ENCODE measurements at places on chromosomes 5 and 9.

GRCh38 chr9:107874137-107874536 lies 384.6 kb upstream of the KLF4 start:
- DNase-seq = no peak

- no peak for DNase-seq
These were observed 7.6 kb upstream of the DNAJA1 start for GRCh38 chr9:33017283-33018041.

- no peak for DNase-seq
These were observed 11.9 kb downstream of the MSX2 start for GRCh38 chr5:174736331-174736721.

DNA sequence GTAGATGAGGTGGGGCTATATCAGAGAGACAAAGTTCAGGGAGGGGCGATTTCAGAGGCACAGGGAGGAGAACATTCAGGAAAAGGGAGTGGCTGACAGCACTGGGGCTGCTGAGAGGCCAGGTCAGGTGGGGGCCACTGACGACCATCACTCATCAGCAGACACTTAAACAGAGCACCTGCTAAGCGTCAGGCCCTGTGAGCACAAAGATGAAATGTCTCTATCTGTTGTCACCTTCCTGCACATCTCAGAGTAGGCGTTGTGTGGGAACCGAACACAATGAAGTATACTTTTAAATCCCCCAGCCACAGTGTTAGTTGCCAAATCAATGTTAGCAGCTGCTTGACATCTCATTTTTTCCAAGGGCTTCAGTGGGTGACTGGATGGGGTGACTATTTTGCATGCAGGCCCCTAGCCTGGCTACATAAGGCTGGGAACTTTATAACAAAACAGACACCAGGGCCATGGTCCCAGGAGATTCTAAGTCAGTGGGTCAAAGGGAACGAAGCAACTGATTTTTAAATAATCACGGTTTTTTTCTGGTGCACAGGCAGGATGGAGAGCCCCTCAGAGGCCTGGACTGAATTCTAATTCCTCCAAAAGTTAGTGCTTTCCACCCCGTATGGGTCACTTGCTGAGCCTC lies 31.1 kb upstream of the ANKRD18A start:
- DNase-seq = no peak

DNA sequence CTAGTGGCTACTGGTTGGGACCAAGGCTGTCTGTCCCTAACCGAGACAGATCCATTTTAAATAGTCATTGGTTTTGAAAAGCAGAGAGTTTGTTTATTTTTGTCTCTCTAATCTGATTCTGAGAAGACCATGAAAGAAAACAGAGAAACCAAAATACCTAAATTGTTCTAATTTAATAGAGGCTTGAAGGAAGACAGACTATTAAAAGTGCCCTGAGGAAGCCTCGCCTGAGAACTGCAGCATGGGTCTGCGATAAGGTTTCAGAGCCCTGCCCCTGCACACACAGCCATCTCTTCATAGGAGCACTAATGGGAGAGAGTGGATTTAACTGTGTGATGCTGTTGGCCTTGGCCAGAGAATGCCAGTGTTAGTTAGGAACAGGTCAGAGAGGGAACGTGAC lies 175.5 kb upstream of the SV2C start:
- no peak for DNase-seq

- no peak for DNase-seq
These were observed 12.9 kb upstream of the SLCO6A1 start for GRCh38 chr5:102511666-102512065.

GRCh38 chr9:73269430-73270101 lies 117.9 kb downstream of the ANXA1 start:
- no peak for DNase-seq

- no peak for DNase-seq
These were observed 5.9 kb downstream of the HMCN2 start for GRCh38 chr9:130271473-130271872.

DNA sequence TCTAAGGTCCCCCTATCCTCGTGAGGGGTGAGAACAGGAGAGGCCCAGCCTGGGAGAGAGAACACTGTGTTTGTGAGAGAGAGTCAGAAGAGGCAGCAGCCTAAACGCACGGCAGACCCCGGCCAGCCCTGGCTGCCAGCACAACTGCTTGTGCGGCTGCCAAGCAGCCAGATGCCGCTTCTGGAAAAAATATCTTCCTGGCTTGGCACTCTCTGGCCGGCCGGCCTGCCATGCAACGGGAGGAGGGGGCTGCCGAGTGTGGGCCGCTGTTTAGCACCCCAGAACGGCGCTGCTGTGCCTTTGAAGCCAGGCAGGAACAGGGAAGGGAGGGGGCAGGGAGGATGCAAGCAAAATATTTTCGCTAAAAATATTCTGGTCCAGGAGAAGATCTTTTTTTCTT lies 105.0 kb downstream of the FGF18 start:
- no peak for DNase-seq

DNA sequence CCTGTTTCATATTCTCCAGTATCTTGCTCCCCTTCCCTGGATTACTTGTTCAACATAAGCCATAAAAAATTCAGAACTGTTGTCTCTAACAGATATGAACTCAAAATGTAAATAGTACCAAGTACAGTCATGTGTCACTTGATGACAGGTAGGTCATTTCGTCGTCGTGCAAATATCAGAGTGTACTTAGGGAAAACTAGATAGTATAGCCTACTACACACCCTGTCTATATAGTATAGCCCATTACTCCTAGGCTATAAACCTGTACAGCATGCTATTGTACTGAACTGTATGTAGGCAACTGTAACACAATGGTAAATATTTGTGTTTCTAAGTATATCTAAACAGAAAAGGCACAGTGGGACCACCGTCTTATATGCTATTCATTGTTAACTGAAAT lies 39.1 kb downstream of the SMIM15 start:
- no peak for DNase-seq

GRCh38 chr5:16975950-16976624 lies 40.0 kb upstream of the MYO10 start:
- DNase-seq = no peak

- no peak for DNase-seq
These were observed 17.6 kb downstream of the P4HA2 start for GRCh38 chr5:132209901-132210545.

DNA sequence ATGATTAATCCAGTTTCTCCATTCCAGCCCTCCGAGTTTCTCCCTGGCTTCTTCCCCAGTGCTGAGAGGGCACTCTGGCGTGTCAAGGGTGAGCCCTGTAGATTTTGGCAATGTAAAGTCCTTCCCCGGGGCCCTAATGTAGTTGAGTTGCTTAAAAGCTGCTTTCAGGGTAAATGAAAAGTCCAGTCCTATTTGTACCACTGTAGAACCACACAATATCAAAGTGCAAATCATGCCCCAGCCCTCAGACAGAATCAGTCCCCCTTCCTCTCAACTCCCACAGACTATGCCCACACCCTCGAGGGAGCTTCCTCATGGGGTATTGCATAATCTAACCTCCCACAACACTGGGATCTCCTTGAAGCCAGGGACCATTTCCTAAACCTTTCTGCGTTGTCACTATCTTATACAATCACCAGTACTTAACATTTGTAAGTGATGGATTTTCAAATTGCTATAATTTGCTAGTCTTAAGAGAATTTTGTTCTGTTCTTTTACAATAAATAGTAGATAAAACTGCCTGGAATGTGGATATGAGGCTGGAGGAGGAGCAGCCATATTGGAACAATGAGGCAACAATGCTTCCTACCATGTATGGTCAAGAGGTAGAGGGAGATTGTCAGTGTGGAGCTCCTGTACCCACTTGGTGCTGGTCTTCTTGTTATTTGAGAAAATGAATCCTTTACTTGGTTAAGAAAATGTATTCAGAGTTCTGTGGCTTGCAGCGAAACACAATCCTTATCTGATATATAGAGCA lies 34.4 kb downstream of the ZNF366 start:
- no peak for DNase-seq

- DNase-seq = no peak
These were observed 266.5 kb upstream of the EFNA5 start for GRCh38 chr5:107937204-107937603.

All from LoVo (cell line).